ENCODE measurements at places on chromosomes 4 and X.

- DNase-seq = no peak
These were observed 205.3 kb downstream of the SLC39A8 start for GRCh38 chr4:102139932-102140331.

DNA sequence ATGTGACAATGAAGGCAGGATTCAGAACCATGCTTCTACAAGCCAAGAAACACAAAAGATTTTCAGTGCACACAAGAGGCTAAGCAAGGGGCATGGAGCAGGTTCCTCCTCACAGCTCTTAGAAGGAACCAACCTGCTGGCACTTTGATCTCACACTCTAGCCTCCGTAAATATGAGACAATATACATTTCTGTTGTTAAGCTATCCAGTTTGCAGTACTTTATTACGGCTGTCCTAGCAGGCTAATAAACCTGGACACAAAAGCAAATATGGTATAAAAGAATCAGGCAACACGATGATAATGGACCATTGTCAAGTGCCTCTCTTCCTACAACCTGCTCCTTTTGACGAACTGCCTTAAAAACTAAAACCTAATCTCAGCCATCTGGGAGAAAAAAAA is 114.5 kb downstream of the ZAR1 start:
- DNase-seq = no peak

GRCh38 chr4:76892601-76893000 is 5.3 kb downstream of the SOWAHB start:
- DNase-seq = no peak

GRCh38 chrX:148466292-148466691 is 34.1 kb upstream of the AFF2 start:
- no peak for DNase-seq

DNA sequence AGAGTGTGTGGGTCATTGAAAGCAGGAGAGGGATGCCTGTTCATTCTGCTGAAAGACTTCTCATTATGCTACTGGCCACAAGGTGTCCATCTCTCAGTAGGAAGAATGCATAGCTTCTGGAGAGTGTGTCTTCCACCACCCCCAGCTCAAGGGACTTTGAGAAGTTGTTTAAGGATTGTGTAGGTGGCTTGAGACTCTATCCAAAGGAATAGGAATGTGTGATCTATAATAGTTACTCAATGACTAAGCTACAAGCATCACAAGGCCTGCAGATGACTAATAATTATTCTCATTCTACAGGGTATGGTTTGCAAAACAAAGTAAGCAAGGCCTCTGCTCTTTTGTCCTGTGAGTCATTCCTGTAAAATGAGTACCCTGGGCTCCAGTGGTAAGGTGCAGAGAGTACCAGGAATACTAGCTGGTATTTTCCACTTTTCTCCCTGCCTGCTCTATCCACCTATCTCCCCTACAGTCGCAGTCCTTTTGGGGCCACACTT is 279.8 kb upstream of the BOD1L1 start:
- DNase-seq = no peak

DNA sequence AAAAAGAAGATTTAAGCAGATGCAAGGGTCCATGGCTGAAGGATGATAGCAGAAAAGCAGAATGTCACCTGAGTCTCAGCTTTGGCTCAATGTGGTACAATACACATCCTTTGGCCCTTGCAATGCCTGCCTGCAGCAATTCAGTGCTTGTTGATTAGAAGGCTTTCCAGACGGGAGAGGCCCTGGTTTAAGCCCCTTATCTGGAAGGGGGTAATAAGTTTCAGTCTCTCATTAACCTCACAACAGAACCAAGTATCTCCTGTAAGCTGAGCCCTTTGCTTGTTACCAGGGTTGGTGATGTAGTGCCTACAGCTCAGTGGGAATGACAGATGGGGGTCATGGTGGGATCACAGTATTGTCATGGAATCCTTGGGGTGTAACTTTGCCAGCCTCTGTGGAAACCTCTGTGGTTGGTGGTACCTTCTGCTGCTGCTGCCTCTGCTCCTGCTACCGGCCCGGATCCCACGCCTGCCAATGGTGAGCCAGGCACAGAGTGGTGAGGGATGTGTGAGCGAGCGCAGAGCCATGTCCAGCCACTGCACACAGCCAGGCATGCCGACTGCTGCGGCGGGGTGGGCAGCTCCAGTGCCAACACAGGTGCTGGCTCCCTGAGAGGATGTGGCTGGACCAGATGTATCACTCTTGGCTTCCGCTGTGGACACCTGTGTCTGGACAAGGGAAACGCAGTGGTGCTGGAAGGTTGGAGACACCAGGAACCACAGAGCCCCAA is 81.2 kb downstream of the ADRA2C start:
- DNase-seq = no peak

DNA sequence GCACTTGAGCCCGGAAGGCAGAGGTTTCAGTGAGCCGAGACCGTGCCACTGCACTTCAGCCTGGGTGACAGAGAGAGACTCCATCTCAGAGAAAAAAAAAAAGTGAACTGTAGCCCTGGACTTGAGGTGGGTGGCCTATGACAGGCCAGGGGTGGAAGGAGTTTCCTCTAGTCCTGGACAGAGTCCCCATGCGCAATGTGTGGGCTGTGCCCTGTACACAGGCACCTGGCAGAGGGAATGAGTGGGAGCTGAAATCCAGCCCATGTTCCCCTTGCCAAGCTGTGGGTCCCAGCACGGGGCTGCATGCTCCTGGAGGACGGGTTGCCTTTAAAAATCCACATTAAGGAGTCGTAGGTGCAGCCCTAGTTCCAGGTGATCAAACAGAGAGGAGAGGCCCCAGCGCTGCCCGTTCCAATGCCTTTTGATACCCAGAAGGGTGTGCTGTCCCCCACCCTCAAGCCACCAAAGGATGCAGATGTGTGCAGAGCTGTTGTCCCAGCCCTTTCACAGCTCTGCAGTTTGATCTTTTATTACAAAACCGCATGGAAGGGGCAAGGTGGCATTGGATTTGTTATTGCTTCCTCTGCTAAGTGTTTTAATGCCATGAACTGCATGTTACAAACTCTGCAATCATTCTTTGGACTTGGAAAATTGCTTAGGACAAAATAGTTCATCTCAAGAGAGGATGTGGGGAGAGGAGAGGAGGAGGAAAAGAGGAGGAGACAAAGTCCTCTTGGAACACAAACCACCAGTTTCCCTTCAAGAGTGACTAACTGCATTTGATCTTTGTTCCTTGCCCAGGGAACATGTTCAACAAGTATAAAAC is 38.0 kb upstream of the PDK3 start:
- DNase-seq = no peak

DNA sequence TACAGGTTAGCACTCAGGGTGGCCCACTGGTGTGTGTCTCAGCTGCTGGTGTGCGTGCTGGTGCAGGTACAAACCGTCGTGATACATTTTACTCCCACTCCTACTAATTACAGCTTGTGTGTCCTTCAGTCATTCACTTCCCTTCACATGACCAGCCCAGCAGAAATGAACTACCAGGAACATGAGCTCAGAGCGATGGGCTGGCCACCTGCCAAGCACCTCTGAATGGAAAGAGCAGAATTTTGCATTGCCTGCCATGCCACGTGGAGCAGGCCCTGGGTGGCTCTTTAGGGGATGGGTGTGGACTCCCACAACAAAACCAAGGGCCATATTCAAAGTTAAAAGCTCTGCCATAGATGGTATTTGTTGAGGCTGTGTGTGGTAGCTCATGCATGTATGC is 58.9 kb upstream of the PGM2 start:
- no peak for DNase-seq

- no peak for DNase-seq
These were observed 20.8 kb downstream of the CLCN4 start for GRCh38 chrX:10177601-10178000.

- DNase-seq = no peak
These were observed 115.2 kb upstream of the LNX1 start for GRCh38 chr4:53706422-53707032.

- DNase-seq = no peak
These were observed 138.6 kb upstream of the SFRP2 start for GRCh38 chr4:153927451-153927850.

DNA sequence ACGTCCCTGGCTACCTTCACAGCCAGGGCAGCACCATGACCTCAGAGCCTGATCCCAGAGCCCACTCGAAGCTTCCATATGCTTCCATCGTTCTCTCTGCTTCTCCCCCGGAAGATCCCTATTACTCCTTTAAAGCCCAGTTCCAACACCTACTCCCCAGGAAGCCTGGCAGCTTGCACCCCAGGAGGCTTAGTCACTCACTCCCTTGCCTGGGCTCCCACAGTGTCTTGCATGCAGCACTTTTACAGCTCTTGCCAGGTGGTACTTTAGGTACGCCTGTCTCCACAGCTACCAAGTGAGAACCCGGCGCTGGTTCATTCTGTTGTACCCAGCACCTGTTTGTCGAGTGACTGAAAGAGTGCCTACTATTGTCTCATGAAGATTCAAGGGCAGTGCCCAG is 24.5 kb upstream of the MAMLD1 start:
- no peak for DNase-seq

DNA sequence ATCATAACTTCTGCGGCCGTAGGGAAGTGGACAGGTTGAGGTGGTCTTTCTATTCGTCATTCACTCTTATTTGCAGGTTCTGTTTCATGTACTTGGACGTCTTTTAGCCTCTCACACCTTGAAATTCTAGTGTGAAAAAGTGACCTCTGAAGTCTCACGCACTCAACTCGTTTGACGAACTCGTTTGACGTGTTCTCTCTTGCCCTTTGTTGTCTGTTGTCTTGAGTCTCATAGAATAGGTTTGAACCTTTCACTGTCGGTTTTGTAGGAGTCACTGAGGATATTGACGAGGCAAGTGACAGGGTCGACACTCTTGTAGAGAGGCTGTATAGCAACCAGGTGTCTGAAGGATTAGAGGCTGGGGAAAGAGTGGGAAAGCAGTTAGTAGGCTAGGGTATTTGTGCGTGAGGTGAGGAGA is 1.1 kb upstream of the PGRMC2 start:
- DNase-seq = peak; percentile 62

Measured in CD4-positive, CD25-positive, alpha-beta regulatory T cell (primary cell).